ENCODE measurements at places on chromosomes 3 and 15.
A peak's percentile ranks its signal among the peaks of the same experiment; 100 is the strongest.

DNA sequence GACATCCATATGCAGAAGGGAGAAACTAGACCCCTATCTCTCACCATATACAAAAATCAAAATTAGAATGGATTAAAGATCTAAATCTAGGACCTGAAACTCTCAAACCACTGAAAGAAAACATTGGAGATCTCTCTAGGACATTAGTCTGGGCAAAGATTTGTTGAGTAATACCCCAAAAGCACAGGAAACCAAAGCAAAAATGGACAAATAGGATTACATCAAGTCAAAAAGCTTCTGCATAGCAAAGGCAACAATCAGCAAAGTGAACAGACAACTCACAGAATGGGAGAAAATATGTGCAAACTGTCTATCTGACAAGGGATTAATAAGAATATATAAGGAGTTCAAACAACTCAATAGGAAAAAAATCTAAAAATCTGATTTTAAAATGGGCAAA is 54.8 kb downstream of the MYO9A start:
- no peak for DNase-seq

- peak; percentile 47 for DNase-seq
Observed at GRCh38 chr15:79028411-79028964, 62.1 kb downstream of the RASGRF1 start.

DNA sequence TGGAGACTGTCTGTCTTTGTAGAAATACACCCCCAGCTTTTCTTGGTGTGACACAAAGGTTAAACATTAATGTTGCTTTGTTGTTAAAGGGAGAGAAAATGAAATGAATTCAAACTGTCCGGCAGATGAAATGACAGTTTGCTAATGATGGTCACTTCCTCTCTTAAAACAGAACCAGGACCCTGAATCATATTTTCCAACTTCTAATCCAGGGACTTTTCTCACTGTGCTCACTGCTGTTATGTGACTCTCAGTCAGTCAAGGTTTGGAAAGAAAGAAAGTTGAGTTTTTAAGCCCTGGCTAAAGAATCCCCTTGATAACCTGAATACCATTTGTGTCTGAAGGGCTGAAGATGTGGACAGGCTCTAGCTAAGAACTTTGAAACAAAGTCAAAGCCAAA is 215.8 kb downstream of the AGBL1 start:
- no peak for DNase-seq

GRCh38 chr3:106839576-106840280 is 537.5 kb upstream of the CCDC54 start:
- DNase-seq, result no peak

DNA sequence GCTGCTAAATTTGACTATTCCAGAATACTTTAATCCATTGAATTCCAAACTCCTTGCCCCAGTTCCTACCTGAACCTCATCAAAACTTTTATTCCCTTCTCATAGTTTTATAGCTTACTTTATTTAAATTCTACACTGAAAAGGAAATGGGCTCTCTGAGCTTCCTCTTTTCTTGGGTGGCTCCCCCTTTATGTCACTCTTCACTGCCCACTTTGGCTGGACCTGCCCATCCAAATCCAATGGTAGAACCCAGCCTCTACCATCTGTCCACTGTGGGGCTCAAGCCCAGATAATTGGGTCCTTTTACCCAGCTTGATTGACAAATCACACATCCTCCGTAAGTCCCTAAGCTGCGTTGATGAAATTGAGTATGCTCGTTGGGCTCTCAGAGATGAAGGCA is 216.5 kb downstream of the BBX start:
- no peak for DNase-seq

DNA sequence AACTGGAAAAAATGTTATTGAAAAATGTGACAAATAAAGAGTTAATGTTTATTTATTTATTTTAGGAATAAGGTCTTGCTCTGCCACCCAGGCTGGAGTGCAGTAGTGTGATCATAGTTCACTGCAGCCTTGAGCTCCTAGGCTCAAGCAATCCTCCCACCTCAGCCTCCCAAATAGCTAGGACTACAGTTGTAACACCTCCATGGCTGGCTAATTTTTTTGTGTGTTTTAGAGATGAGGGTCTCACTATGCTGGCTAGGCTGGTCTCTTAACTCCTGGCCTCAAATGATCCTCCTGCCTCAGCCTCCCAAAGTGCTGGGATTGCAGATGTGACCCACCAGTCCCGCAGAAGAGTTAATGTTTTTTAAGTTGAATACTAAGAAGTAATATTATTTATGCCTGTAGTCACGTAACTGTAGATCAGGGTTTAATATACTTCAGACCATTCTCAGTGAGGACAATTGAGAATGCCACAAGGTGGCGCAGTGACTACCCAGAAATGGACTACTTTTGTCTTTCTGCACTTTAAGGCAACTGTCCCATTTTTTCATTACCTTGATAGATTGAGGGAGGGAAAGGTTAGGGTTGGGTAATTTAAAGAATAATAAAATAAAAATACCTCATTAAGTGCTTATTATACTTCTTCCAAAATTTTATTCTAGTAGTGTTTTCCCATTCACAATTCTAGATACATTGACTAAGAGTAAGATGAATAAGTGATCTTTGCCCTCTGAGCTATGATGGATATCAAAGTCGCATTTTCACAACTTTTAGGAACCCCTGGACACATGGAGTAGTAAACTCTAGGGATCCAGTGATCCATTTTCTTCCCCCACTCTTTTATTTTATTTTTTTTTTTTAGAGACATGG is 6.0 kb downstream of the MUC13 start:
- peak; percentile 59 for DNase-seq

GRCh38 chr3:60399292-60399691 is 852.0 kb downstream of the FHIT start:
- no peak for DNase-seq

- no peak for DNase-seq
Observed at GRCh38 chr15:33865416-33865815, 102.9 kb upstream of the CHRM5 start.

- DNase-seq, result no peak
Observed at GRCh38 chr3:149845570-149846244, 32.7 kb downstream of the RNF13 start.

DNA sequence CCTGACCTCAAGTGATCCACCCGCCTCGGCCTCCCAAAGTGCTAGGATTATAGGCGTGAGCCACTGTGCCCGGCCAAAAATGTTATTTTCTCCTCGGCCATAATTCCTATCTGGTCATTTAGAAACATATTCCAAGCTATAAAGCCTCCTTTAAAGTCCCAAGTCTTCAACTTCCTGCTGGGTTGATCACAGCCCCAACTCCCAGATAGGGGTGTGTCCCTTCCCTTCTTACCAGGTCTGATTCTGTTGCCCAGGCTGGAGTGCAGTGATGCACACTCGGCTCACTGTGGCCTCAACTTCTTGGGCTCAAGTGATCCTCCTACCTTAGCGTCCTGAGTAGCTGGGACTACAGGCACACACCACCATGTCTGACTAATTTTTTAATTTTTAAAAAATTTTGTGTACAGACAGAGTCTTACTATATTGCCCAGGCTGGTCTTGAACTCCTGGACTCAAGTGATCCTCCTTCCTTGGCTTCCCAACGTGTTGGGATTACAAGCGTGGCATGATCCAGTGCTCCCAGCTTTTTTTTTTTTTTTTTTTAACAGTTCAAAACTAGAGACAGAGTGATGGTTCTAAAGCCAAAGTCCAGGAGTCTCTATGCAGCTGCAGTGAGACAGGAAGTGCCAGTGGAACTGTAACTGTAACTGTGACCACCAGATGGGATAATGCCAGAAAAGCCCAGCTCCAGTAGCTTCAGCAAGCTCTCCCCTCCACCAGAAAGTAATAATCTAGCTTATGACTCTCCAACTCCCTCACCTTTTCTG is 8.2 kb upstream of the PRKAR2A start:
- DNase-seq, result no peak

GRCh38 chr15:34437687-34438086 is at the start of gene GOLGA8A:
Gene GOLGA8A (minus strand): TSS chr15:34437808. CDS start chr15:34389691, 48,117 bp downstream.
- DNase-seq, result peak; percentile 91

DNA sequence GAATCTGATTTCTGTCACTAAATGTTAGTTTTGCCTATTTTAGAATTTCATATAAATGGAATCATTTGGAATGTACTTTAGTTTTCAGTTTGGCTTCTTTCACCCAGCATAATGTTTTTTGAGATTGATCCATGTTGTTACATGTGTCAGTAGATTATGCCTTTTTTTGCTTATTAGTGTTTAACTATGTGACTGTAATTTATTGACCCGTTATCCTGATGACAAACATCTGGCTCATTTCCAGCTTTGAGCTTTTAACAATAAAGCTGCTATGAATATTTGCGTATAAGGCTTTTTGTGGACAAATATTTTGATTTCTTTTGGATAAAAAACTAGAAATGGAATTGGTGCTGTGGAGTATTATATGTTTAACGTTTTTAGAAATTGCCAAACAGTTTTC is 254.5 kb upstream of the CFAP20DC start:
- DNase-seq, result no peak

DNA sequence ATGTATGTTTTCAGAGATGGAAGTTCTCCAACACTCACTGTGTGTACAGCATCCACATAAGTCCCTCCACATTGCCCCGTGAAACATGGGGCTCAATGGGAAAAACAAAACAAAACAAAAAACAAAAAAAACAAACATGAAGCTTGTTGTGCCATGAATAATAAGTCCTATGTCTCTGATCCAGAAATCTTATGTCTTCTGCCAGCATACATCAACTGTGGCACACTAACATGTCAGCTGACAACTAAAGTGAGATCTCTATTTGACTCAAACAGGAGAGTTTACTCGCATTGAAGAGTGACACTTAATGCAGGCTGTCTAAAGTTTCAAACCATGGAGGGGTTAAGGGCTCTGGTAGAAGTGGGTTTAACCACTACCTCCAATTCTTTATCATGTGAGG is 180.2 kb upstream of the ROBO1 start:
- DNase-seq, result no peak

DNA sequence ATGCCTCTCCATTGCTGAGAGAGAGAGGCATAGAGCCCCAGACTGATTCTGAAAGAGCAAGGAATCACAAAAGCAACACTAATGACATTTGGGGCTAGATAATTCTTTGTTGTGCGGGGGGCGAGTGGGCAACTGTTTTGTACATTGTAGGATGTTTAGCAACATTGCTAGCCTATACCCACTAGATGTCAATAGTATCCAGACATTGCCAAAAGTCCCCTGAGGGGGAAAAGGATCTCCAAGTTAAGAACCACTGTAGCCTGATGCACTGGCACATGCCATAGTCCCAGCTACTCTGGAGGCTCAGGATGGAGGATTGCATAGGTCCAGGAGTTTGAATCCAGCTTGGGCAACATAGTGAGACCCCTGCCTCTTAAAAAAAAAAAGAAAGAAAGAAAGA is 22.8 kb upstream of the GOLM2 start:
- DNase-seq, result peak; percentile 5

DNA sequence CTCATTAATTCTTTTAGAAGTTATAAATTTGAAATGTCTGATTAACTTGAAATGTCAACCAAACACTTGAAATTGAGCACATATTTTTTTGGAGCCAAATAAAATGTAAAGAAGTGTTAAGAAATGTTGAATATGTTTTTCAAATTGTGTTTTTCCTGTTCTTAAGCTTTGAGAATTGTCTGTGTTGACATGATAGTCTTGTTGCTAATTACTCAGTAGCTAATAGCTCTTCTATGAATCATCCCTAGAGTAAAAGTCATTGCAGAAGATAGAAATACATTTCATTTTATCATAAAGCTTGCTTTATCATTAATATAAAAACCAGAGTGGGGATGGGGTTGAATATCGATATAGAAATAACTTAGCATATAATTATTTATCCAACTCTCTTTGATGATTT is 41.9 kb upstream of the ABHD10 start:
- no peak for DNase-seq

- no peak for DNase-seq
Observed at GRCh38 chr3:196988241-196989029, 19.8 kb upstream of the PIGZ start.

DNA sequence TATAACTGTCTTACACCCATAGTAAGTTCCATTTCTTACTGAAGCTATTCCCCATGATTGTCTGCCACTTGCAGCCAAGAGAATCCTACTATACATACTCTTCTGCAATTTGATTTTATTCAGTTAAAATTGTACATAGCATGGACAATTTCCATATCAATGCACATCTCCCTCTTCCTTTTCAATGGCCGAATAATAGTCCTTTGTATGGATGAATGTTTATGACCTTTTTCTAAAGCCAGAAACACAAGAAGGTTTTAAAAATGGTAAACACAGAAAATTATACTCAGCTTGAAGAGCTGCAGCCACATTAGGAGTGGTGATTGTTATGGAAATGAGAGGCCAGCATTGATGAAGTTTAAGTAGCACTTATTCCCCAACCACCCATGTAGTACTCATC is 8.5 kb upstream of the ERC2 start:
- no peak for DNase-seq

- DNase-seq, result peak; percentile 4
Observed at GRCh38 chr3:113832477-113833164, 6.0 kb upstream of the GRAMD1C start.

DNA sequence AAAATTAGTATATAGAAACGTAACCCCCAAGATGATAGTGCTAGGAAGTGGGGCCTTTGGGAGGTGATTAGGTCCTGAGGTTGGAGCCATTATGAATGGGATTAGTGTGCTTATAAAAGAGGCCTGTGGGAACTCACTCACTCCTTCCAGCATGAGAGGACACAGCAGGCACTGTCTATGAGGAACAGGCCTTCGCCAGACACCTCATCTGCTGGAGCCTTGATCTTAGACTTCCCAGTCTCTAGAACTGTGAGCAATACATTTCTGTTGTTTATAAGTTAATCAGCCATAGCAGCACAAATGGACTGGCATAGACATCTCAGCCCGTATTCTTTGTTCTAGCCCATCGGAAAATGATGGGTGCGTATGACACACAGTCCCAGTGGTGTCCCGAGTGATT is 152.3 kb downstream of the GABRG3 start:
- DNase-seq, result no peak

DNA sequence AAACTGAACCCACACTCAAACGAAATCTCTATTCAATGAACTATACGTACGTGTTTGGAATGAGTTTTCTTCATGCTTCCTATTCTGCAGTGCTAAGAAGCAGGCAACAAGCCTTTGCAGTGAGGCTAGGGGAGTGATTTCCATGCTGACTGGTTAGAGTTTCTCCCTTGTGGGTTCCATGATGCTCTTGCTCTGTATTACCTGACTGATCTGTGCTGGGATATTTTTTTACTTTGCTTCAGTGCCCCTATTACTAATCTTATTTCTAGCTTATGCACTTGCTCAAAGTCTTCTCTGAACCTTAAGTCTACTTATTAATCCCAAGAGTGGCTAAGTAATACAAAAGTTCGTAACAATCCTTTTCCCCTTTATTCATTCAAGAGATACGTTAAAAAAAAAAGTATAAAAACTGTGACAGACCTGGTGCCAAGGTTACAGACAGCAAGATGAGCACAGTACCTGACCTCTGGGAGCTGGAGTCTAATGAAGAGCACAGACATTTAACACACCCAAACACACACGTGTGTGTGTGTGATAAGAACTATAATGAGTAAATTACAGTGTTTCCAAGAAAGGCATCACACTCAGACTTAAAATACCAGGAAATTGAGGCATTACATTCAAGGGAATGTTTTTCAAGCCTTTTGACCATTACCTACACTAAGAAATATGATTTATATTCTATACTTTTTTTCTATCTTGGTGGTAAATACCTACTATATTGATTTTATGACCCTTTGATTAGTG is 50.5 kb upstream of the FBN1 start:
- DNase-seq, result no peak

Measured in activated CD4-positive, alpha-beta T cell treated with anti-CD3 and anti-CD28 coated beads, Interleukin-10, Interleukin-2, amounts not matched to agents 100 ng/mL and 50 ng/mL, durations not matched to agents 16 hours and 8 hours (primary cell).